NCI-H774 (cell line): ENCODE measurements at places on chromosomes 11 and 22.

DNA sequence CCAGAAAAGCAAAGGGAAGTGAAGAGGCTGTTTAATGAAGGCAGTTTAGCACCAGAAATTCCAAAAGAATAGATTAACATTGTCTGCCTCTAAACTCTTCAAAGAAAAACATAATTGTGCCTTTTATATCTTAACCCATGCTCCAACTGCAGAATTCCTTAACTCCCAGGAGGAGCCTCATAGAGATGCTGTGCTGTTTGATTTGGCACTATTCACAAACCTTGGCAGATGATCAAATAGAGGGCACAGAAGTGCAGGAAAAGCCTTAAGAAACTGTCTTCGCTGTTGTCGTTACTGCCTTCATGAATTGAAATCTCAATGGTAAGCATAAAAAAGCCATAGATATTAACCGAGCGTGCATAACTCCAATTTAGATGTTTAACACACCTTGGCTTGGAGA, 124.1 kb upstream of the MPPED2 start:
- DNase-seq = no peak

DNA sequence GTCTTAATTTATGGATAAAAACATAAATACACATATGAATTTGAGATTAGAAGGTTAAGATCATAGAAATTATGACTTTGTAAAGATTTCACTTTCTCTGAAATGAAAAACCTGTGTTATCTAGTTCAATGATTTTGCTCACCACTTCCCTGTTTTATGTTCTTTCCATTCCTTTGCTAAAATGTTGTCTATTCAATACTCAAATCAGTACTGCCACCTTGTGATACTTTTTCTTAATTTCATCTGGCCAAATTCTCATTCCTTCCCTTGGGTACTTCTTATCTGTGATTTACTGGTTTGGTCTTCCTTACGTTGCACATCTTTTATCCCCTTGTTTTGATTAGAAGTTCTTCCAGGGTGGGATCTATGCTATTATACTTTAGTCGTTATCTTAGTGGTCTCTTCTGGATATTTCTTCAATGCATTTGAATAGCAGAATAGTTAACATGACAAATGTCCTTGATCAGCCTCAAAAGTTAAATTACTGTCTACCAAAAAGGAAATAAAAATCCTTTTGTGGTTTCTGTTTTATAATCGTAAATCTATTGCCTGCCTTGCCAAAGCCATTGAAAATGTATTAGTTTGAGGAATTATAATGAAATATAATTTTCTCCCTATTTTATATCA, 197.0 kb downstream of the PGR start:
- no peak for DNase-seq

DNA sequence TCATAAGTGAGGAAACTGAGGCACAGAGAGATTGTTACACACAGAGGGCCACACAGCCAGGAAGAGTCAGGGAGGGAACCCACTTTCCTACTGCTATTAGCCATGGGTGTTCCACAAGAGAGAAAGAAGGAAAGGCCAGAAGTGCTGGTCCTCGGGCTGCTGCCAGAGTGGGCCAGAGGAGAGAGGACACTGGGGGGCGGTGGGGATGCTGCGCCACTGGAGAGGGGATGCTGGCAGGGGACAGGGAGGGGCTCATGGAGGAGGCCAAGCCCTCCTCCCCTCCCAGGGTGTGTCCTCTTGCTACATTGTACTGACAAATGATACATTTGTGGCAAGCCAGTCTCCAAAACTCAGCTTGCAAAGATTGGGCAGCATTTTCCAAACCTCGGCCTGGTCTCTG, 9.9 kb downstream of the IL10RA start:
- no peak for DNase-seq

- no peak for DNase-seq
These were observed 272.5 kb downstream of the TBC1D22A start for GRCh38 chr22:47034905-47035419.

GRCh38 chr22:25714739-25715138, 27.2 kb upstream of the MYO18B start:
- DNase-seq = no peak
